Fibroblast of skin of abdomen (primary cell): ENCODE measurements at places on chromosomes 13 and 19.

GRCh38 chr13:24605923-24606372 lies 74.3 kb upstream of the ATP12A start:
- DNase-seq = peak; percentile 17

- no peak for DNase-seq
These were observed 20.8 kb upstream of the KLF12 start for GRCh38 chr13:74154981-74155380.

- DNase-seq = peak; percentile 79
These were observed 13.7 kb upstream of the GPR183 start for GRCh38 chr13:99320693-99321481.

DNA sequence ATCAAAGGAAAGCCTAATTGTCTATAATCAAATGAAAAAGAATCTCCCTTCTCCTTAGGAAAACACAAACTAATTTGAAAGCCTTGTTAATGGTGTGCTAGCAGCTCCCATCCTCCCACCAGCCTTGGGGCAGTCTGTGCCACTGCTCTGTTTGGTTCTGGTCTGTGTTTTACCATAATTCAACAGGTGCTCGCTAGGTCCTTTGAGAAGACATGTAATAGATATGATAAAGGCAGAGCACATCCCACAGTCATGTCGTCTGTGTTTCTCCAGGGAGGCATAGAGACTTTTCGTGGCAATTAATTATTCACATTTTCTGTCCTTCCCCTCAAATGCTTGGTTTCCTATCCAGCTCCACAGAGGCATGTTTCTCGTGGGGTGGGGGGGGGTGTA lies 23.8 kb downstream of the FAM124A start:
- no peak for DNase-seq

- no peak for DNase-seq
These were observed 30.7 kb upstream of the DOCK9 start for GRCh38 chr13:99008577-99008976.

GRCh38 chr19:5973867-5974635 lies 3.9 kb downstream of the RANBP3 start:
- DNase-seq = no peak

DNA sequence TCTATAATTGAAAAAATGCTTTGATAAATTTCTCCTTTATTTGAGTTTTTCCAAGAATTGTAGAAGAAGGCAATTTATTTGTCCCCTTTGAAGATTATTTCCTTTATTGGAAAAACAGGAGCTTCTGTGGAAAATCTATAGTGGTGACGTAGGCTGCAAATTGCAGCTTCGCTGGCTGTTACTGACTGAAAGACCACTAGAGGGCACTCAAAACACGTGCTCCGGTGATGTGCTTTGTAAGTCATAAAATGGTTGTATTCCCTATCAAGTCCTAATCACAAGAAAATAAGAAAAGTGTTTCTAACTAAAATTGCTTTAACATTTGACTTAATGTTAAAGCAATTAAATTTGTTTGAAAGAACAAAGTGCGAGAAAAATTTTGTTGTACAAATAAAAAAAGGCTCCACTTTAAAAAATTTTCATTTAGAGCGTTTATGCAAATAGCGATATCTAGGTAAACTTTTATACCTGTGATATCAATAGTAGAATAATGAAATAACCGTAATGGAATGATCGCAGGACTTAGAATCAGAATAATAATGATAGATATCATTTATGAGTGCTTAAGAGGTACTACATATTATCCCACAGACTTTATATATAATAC lies 638.2 kb upstream of the SPRY2 start:
- peak; percentile 62 for DNase-seq

DNA sequence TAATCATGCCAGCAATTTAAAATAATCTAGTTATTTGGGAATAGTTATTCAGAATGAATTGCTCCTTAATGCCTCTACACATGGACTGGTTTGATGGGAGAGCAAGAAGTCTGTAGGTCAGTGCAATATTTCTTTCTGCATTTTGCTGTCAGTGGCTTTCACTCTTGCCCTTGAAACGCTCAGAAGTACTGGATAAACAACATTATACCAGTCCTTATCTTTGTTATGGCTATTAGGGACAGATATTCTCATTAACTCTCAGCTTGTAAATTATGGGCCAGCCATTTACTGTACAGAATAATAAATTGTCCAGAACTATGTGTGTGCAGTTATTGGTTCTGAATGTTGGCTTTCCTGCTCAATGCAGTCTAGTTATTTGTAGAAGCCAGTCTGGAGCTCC lies 224.4 kb downstream of the OXGR1 start:
- no peak for DNase-seq

DNA sequence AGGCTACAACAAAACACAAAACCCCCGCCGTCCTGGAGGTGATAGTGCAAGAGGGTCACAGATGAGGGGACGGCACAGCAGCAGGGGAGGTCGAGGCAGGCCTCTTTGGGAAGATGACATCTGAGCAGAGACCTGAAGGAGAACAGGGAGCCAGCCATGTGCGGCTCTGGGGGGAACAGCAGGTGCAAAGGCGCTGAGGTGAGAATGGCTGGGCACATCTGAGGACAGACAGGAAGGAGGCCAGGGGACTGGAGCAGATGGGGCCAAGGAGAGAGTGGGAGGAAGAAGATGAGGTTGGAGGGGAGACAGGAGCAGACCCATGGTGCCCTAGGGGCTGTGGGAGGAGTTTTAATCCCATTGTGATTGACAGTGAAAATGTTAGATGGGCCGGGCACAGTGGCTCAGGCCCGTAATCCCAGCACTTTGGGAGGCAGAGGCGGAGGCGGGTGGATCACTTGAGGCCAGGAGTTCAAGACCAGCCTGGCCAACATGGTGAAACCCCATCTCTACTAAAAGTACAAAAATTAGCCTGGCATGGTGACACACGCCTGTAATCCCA lies 1.8 kb upstream of the CKM start:
- no peak for DNase-seq

- no peak for DNase-seq
These were observed 14.9 kb downstream of the SH3GL1 start for GRCh38 chr19:4385291-4386040.

DNA sequence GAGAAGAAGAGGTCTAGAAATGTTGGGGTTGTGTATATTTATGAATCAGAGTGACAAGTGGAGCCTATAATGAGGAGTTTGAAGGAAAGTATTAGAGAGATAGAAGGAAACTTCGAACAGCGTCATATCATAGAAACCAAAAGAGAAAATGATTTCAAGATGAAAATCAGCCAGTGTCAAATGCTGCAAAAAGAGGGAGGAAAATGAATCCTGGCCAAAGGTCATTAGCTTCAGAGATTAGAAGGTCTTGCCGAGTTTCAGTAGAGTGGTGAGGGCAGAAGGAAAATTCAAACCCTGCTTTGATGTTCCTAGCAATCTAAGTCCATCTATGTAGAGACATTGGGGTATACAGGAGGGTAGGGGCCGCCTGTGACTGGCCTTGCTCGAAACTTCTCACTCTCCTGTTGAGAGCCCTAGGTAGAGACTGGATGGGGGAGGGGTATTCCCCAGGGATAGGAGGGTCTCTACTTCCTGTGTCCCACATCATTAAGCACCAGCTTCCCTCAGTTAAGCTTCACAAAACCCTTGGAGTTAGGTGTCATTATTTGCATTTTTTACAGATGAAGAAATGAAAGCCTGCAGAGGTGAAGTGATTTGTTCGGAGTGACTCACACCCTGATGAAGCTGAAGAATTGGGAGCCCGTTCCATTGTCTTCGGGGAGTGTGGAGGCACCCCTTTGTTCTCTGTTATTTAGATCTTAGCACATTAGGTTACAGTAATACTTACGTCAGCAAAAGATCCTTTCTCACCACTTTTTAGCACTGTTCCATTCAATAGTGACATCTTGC lies 62.8 kb downstream of the FGF9 start:
- no peak for DNase-seq

DNA sequence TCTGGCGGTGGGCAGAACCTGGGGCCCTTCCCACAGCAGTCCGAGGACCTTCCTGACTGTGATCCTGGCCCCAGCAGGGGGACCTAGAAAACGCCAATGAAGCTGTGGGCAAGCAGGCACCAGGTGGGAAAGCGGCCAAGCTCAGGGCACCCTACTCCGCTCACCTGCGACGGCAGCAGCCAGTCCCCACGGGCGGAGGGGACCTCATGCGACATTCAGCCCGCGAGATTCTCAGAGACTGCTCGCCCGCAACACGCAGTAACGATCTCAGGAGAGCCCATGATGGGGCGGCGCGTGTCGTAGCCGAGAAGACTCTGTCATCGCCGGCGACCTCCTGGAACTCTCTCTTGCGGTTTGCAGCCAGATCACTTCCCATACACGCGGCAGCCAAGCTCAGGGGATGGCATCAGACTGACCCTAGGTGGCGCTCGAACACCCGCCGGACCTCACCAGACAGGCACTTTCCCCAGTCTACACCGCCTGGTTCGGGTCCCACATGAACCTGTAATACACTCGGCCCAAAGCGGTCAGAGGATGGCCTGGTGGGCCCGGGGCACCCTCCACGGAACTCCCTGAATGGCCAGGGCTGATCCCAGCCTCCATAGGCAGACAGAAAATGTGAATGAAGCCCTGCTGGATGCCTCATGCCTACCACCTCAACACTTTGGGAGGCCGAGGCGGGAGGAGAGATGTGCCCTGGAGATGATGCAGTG lies 26.5 kb downstream of the MAN2B1 start:
- peak; percentile 76 for DNase-seq

GRCh38 chr13:75402787-75403186 lies 79.2 kb downstream of the TBC1D4 start:
- no peak for DNase-seq

- DNase-seq = peak; percentile 2
These were observed 1395.8 kb downstream of the SLITRK5 start for GRCh38 chr13:89066868-89067466.

DNA sequence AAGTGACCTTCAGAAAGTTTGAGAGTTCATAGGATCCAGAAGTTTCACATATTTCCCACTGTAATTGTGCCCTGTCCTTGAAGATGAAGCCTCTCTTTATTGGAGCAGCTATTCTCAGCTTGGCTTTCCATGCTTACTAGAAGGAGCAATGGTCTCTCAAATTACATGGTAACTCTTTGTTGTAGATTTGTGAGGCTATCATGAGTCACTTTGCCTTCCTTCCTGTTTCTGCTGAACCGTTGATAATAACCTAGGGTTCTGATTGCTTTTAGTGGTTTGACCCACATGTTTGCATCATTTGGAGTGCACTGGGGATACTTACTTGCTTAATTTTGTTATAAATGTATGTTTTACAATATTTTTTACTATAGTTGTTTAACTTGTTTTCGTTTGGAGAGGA lies 772.9 kb upstream of the SLITRK6 start:
- DNase-seq = peak; percentile 33

GRCh38 chr13:82833923-82834322 lies 1048.4 kb downstream of the SLITRK1 start:
- DNase-seq = peak; percentile 4

GRCh38 chr13:99363949-99364348 lies 56.8 kb upstream of the GPR183 start:
- no peak for DNase-seq

DNA sequence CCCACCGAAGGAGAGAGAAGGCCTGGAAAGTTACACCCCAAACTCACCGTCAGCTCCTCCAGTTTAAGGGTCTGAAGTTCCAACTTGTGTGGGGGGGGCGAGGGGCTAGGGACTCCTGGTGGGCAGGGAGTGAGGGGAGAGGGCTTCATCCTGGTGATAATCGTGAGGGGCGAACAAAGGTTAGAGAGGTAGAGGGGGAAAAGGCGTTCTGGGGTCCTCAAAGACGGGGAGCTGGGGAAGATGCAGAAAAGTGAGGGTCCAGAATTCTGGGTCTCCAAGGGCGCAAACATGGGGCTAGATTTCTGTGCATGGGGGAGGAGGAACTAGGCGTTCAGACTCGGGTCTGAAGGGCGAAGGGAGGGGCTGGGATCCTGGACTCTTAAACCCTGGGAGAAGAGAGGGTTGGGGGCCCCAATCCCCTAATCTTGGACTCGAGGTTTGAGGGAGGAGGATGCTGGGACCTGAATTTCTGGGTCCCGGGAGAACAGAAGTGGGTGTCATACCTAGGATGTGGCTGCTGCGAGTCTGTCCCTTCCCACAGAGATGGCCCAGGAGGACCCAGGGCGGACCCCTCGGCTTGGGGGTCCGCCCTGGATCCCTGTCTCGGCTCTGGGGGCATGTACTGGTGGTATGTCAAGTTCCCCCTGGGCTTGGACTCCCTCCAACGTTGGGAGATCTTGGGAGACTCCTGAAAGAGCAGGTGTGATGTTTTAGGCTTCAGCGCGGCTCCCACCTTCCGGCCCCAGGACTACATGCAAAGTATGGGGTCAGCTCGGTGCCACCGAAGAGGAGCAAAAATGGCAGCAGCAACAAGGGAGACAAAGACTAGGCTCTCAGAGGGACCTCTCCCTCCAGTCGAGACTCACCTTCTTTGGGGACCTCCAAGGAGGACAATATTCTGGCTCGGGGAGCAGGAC lies 4.5 kb downstream of the MAMSTR start:
- no peak for DNase-seq

DNA sequence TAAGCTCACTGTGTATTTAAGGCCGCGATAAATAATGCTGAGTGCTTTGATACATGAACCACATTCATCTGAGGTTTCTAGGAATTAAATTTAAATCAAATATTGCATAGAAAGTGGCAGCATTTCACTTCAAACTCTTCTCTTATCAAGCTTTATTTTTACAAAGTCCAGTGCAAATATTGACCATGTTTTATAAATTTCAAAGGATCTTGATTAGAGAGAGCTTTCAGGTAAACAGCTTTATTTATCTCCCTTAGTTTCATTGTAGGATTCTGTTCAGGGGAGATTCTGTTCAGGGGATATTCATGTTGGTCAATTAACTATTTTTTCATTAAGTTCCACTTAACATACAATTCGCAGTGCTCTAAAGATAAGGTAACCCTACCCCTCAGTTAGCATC lies 249.7 kb upstream of the IRS2 start:
- DNase-seq = no peak

GRCh38 chr19:1261798-1262622 lies 7.1 kb upstream of the CIRBP start:
- DNase-seq = no peak

- DNase-seq = no peak
These were observed 919 bp downstream of the VAV1 start for GRCh38 chr19:6773323-6773931.

GRCh38 chr13:29964181-29964845 lies 113.9 kb upstream of the UBL3 start:
- DNase-seq = no peak

DNA sequence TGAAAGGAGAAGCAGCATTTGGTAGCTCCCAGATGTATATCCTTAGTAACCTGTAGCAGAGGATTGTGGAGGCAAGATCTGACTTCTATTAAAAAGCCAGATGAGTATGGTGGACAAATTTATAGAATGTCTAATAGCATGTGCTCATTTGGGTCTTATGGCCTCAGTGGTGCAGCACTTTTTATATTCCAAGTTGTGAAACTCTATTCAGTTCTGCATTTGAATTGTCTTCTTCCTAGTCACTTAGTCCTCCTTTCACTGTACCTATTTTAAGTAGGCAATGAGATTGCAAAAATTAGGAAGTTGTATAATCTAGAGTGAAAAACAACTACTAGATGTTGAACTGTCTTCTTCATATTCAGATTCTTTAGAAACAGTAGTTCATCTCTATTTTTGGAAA lies 412.5 kb upstream of the PCDH9 start:
- DNase-seq = no peak

GRCh38 chr19:3350014-3350663 lies 16.2 kb upstream of the NFIC start:
- no peak for DNase-seq

GRCh38 chr13:58085274-58085673 lies 453.7 kb downstream of the PCDH17 start:
- no peak for DNase-seq

- DNase-seq = no peak
These were observed 9.6 kb upstream of the SBNO2 start for GRCh38 chr19:1183543-1184172.

- DNase-seq = peak; percentile 58
These were observed 34.4 kb upstream of the OXGR1 start for GRCh38 chr13:97028441-97029299.

- DNase-seq = peak; percentile 69
These were observed 250 bp downstream of the SPRY2 start for GRCh38 chr13:80340651-80341100.
